ENCODE measurements at places on chromosomes 13 and 19. TPM values are rescaled to one million over a fixed set of nuclear protein-coding genes. Genes with fewer than 3 reads are reported as not detected.

Gene GNG8
- total RNA-seq = not detected

Gene LRRC63
- 0.59 TPM for total RNA-seq

Gene SRRM5
- 1.8 TPM for total RNA-seq

Gene TMEM38A
- total RNA-seq = 0.31 TPM

Gene TMEM150B
- total RNA-seq = 0.67 TPM

DNA sequence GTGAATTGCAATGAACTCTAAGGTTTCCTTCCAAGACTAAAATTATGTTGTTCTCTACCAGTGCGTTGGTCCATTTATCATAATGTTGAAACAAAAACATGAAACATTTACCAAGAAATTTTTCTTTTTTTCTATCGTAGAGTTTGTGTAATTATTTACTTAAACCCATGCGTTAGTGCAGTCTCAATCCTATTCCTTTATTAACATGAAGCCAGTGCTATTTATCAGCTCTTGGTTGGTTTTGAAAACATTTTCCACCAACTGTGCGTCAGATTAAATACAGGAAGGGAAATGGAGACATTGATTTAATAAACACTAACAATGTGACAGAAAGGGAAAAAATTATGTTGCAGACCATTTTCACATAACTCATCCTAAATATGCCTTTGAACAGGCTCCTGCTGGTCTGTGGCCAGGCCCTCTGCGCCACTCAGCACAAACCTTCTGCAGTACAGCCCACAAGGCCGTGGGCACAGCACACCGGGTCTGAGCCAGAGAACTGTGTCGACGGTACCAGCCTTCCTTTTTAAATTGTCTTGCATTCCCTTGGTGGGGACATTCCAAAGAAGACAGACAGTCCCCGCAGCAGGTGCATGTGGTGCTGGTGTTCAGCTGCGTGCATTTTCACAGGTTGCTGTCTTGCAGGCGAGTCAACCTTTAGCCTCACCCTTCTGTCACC lies 135.8 kb downstream of the SHISA2 start:
- no peak overlapping the region for H3K4me3 ChIP-seq
- no peak overlapping the region for H3K27ac ChIP-seq

DNA sequence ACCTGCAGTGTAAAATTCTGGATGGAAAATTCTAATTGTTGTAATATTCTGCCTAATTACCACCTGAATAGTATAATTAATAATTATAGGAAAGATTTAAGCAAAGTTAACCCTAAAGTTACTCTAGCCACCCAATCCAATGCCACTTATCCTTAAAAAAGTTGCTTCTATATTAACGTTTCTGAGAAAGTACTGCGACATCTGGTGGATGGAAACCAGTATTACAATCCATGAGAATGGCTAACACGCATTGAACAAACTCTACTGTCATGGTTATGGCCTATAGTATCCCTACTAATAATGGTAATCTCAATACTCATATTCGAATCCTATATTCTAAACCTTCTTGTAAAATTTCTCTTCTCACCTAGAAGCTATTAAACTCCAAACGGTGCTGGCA lies 1551.8 kb downstream of the SLITRK1 start:
- H3K36me3 ChIP-seq = no peaks in the 10 kb centered on the region
- no peak for DNase-seq
- H3K27me3 ChIP-seq = no peaks in the 10 kb centered on the region
- H3K4me1 ChIP-seq = no peaks in the 10 kb centered on the region

DNA sequence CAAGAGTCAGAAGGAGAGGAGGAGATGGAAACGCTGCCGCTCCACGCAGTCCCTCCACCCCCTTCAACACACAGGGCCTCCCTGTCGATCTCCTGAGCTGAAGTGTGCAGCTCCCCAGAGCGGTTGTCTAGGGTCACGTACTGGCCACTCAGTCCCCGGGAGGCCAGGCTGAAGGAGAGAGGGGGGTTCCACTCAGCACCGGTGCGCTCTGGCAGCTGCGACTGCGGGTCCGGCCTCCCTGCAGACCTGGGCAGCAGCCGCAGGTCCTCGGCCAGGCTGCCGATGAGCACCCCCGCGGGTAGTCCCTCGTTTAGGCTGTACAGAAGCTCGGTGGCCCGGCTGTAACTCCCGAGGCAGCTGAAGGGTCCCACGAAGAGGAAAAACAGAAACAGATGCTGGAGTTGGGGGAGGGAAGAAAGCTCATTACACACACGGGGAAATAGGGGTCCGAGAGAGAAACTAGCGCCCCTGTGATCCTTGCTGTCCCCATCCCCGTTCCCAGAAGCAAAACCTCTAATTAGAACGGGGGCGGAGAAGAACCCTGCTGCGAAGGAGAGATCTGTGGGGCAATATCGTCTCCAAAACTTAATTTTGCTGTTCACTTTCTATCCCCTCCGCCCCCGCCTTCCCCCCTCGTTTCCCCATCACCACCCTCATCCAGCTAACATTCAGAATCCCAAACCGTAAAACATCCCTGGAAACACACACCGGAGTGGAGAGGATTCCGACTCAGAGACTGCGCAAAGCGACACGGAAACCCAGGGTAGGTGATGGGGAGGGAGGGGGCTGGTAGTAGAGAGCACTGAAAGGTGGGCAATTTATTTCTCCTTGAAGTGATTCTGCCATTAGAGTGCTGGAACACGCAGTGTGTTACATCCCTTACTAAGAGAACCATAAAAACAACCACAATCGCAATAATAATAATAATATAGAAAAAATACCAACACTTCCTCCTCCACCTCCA lies 1.8 kb downstream of the PCDH20 start:
- H3K27me3 ChIP-seq = peaks cover 11% of the 10 kb centered on the region
- no peak overlapping the region for H3K27ac ChIP-seq
- H3K4me1 ChIP-seq = no peaks in the 10 kb centered on the region
- DNase-seq = no peak
- H3K4me3 ChIP-seq = no peak overlapping the region
- no peaks in the 10 kb centered on the region for H3K36me3 ChIP-seq

DNA sequence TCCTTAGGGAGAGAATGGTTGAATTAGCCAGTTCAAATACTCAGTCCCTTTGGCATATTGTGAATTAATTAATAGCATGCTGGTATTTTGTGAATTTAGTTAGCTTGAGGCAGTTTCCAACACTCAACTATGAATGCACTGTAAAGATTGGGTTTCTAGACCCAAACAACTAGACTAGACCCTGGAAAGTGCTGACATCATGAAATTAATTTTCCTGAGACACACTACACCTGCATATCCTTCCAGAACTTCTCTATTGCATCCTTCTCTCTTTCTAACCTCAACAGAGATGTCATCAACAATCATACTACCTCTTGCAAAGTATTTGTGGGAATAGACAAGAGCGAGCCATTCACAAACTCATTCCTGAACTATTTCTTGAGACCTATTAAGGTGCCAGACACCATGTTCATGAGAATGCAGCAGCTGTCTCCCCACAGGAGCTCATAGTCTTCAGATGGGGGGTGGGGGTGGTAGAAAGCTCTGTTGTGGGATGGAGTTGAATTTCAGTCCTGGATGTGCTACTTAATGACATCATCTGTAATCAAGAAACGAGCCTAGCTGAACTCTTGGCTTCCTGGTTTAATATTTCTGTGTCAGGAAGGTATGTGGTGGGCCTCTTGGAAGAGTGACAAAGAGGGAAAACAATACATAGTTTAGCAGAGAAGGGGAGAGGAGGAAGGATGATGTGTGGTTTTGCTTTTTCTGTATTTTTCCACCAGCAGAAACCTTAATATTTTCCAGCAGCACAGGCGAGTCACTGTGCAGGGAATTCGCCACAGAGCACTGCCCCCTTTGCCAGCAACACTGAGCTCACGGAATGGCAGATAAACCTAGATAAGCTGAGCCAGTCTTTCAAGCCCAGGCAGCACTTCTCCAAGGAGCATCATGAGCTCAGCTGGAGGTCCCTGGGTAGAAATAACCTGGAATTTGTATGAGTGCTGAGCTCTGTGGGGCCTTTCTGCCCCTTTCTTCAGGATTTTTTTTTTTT lies 53.1 kb upstream of the CYSLTR2 start:
- no peaks in the 10 kb centered on the region for H3K4me1 ChIP-seq
- peaks cover 3% of the 10 kb centered on the region for H3K27me3 ChIP-seq
- no peak for DNase-seq
- no peak overlapping the region for H3K4me3 ChIP-seq

GRCh38 chr13:111901267-111901915 lies 165.6 kb upstream of the SOX1 start:
- no peaks in the 10 kb centered on the region for H3K4me1 ChIP-seq
- H3K27ac ChIP-seq = no peak overlapping the region
- peaks cover under 1% of the 10 kb centered on the region for H3K27me3 ChIP-seq
- no peak overlapping the region for H3K4me3 ChIP-seq
- no peaks in the 10 kb centered on the region for H3K36me3 ChIP-seq
- no peak for DNase-seq

- peaks cover 17% of the 10 kb centered on the region for H3K36me3 ChIP-seq
- no peaks in the 10 kb centered on the region for H3K27me3 ChIP-seq
- peaks cover 2% of the 10 kb centered on the region for H3K4me1 ChIP-seq
Observed at GRCh38 chr19:36371886-36372285, 7.1 kb downstream of the ZFP14 start.

GRCh38 chr19:45125975-45126493 lies 33.1 kb downstream of the PPP1R37 start:
- peak; percentile 69 for DNase-seq
- H3K27me3 ChIP-seq = no peaks in the 10 kb centered on the region
- no peak overlapping the region for H3K27ac ChIP-seq
- peaks cover 28% of the 10 kb centered on the region for H3K4me1 ChIP-seq
- H3K36me3 ChIP-seq = no peaks in the 10 kb centered on the region
- H3K4me3 ChIP-seq = no peak overlapping the region

DNA sequence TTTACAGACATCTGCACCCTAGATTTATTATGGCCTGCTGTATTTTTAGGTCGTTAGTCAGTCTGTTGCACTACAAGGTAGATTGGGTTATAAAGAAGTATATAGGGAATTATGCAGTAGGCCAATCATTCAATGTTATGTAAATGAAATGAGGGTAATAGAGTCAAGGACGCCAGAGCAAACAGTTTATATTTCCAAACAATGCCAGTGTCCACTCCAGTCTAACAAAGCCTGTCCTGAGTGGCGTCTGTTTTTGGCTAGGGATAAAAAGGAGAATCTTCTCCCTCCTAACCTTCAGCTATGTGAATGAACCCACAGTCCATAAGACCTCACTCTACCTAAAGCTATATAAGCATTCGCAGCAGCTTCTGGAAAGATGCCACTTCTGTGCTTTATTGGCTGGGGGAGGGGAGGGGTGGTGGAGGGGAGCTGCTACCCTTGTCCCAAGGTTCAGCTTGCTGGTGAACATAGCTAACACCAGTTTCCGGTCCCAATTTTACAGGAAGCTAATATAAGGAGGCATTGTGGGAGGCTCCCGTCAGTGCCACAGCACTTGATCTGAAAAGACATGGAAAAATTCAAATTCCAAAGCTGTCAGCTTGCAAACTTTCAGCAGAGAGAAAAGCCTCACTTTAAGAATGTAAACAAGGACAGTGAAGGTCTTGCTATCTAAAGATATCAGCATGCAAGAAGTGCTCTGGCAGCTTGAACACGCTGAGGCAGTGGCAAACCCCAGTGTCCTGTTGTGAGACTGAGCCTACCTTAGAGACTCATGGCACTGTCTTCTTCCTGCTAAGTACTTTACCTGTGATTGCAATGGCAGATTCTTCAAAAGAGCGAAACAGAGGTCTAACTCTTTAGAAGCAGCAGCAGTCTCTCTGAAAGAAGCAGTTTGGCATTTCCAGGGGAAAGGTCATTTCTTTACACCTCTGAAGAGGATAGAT lies 369.9 kb downstream of the PCDH9 start:
- H3K4me1 ChIP-seq = no peaks in the 10 kb centered on the region
- H3K36me3 ChIP-seq = no peaks in the 10 kb centered on the region
- no peaks in the 10 kb centered on the region for H3K27me3 ChIP-seq

DNA sequence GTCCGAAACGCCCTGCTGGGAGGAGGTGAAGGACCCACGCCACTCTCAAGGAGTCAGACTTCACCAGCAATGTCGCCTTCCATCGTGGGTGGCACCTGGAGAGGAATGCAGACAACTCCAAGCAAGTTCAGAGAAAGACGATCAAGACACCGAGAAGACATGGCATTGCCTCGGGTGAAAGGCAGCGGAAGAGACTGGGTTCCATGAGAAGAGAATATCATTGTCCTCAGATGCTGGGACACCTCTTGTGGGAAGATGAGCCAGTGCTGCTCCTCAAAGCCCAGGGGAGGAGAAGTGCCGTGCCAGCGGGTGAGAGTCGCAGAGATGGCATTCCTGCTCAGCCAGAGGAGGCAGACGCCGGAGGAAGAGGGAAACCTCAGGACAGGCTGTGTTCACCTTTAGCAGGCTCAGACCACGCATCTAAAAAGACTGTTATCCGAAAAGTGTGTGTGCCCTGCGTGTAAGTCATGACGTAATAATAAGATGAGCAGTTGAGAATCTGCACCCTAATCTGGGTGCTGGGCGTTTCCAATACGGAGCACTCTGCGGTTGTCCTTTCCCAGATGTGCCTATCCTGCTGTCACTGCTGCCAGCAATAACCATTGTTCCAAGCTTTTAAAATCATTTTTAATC lies 144.6 kb upstream of the SPACA7 start:
- no peak for DNase-seq
- H3K4me3 ChIP-seq = no peak overlapping the region
- H3K36me3 ChIP-seq = no peaks in the 10 kb centered on the region
- no peaks in the 10 kb centered on the region for H3K4me1 ChIP-seq
- H3K27ac ChIP-seq = no peak overlapping the region

GRCh38 chr19:19826875-19827274 lies 5.3 kb upstream of the ZNF506 start:
- DNase-seq = no peak
- H3K4me3 ChIP-seq = no peak overlapping the region
- no peak overlapping the region for H3K27ac ChIP-seq
- H3K27me3 ChIP-seq = no peaks in the 10 kb centered on the region
- peaks cover 32% of the 10 kb centered on the region for H3K36me3 ChIP-seq

- peaks cover 31% of the 10 kb centered on the region for H3K4me1 ChIP-seq
- peak overlapping the region; percentile 92 for H3K4me3 ChIP-seq
- no peaks in the 10 kb centered on the region for H3K27me3 ChIP-seq
- H3K36me3 ChIP-seq = no peaks in the 10 kb centered on the region
- DNase-seq = no peak
Observed at GRCh38 chr13:33541456-33541855, 255.9 kb upstream of the STARD13 start.

GRCh38 chr13:40221460-40222201 lies 444.8 kb downstream of the FOXO1 start:
- H3K27ac ChIP-seq = peak overlapping the region; percentile 54
- H3K4me3 ChIP-seq = peak overlapping the region; percentile 35

DNA sequence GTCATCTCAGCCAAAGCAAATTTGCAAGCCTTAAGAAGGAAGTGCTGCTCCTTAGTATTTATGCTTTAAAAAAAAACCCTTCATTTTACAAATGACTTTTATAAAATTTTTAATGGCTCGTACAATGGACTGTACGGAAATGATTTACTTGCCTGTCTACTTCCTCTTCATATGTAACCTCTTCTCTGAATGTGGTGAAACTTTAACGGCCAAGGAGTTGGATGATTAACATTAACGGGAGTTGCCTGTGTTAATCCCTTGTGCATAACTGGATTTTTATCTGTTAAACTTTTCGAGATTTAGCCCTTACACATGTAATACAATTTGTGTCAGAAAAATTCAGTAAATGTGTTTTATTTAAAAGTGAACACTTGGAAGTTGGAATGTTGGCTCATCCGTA lies 429.4 kb downstream of the TBC1D4 start:
- peaks cover 4% of the 10 kb centered on the region for H3K36me3 ChIP-seq
- no peak for DNase-seq
- no peaks in the 10 kb centered on the region for H3K4me1 ChIP-seq
- H3K27ac ChIP-seq = no peak overlapping the region
- no peaks in the 10 kb centered on the region for H3K27me3 ChIP-seq
- H3K4me3 ChIP-seq = no peak overlapping the region

Measured in natural killer cell treated with Interleukin-12 subunit alpha and Interleukin-12 subunit beta and Interleukin-15 and Interleukin-18, amount 100 ng/mL, for 72 hours (primary cell).